Uterus (tissue), 4 donors: ENCODE measurements at places on chromosomes 16 and 17. TPM values are rescaled to one million over a fixed set of nuclear protein-coding genes. Genes with fewer than 3 reads are reported as not detected.

DNA sequence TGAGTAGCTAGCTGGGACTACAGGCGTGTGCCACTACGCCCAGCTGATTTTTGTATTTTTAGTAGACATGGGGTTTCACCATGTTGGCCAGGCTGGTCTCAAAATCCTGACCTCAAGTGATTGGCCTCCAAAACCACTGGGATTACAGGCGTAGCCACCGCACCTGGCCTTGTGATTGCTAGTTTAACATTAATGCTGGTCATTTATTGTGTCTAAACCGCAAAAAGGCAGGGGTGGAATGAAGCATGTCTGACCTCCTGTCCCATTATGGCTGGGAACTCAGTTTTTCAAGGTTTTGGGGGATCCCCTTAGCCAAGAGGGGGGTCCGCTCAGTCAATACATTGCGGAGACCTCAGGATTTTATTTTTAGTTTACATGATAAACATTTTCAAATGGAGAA is 10.7 kb upstream of the CNGB1 start:
- no peak for DNase-seq

DNA sequence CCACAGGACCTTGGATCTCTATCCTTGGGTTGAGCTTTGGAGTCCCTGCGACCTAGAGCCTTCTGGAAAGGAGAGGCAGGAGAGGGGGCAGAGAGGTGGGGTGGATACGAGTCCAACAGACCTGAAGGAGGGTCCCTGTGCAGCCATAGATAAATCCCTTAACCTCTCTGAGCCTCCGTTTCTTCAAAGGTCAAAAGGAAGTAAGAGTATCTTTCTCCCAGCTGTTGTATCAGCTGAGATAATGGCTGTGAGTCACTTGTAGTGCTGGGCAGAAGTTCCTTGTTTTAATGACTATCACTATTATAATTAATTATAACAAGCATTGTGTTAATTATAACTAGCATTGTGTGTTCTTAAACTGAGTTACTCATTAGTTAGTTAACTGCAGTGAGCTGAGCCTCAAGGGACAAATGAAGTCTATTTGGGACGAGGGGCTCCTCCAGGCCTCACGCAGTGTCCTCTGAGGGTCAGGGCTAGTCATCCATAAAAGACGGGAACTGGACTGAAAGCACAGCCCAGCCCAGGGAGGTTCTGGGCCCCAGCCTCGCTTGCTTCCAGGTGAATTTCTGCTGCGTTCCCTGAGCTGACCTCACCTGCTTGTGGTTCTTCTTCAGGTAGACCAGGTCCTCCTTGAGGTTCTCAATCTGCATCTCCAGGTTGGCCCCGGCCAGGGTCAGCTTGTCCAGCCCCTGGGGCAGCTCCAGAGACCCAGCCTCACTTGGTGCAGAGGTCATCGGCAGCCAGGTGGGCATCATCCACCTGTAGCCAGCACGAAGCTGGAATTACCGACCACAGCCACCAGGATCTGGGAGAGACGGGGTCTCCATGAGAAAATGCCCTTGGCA is 5.7 kb upstream of the KRT17 start:
- DNase-seq = no peak

Gene TEKT3
- not detected for total RNA-seq

GRCh38 chr16:53812914-53813313 is 109.0 kb downstream of the FTO start:
- DNase-seq = no peak
